Stimulated activated CD4-positive, alpha-beta T cell treated with anti-CD3 and anti-CD28 coated beads, Interleukin-2, amount 100 ng/mL, for 48 hours (primary cell): ENCODE measurements at places on chromosomes 3 and 15.

- no peak for DNase-seq
Observed at GRCh38 chr3:156792114-156792513, 34.0 kb upstream of the LEKR1 start.

- no peak for DNase-seq
Observed at GRCh38 chr3:126267169-126267975, 87.0 kb upstream of the ALDH1L1 start.

GRCh38 chr15:90624278-90624981 is 92.7 kb upstream of the BLM start:
- no peak for DNase-seq

DNA sequence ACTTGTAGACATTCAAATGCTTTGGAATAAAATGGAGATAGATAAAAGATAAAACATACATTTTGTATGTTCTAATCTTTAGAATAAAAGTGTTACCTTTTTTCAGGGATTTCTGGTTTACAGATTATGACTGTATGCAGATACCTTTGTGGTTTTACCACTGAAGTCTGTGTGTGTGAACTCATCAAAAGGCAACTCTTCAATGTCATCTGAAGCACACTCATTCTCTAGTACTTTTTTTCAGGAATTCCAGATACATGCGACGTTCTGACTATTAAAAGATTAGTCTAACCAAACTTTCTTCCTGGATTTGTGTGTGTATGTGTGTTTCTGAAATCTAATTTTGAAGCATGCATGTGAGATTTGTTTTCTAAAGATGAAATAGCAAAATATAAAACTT is 188.6 kb downstream of the NLGN1 start:
- no peak for DNase-seq

DNA sequence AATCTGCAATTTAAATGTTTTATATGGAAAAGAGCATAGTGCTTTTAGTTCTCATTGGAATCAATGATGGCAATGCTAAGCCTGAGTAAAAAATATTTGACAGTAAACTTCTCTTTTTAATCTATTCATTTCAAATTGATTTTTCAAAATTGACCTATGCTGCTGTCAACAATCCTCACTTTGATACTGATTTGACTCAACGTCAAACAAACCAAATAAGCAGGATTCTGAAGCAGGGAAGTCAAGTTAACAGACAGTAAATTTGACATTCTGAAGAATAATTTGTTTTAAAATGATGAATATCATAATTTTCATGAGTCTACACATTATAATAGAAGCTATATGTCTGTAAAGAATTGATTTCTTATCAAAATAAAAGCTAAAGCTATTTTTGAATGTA is 1053.1 kb downstream of the DIPK2A start:
- no peak for DNase-seq

- DNase-seq: no peak
Observed at GRCh38 chr3:8070011-8070410, 431.6 kb upstream of the LMCD1 start.
